Diencephalon (tissue), 1 donor: ENCODE measurements at places on chromosomes 11 and 22. TPM values are rescaled to one million over a fixed set of nuclear protein-coding genes. Genes with fewer than 3 reads are reported as not detected.

The SDF2L1 gene
- total RNA-seq: 5.5 TPM

The CRYBB2 gene
- total RNA-seq: not detected

The LDLRAD3 gene
- total RNA-seq: 67.6 TPM

The GLB1L3 gene
- total RNA-seq: 1.8 TPM

The SFI1 gene
- 25.8 TPM for total RNA-seq

The POGLUT3 gene
- 9.9 TPM for total RNA-seq

The PRG3 gene
- total RNA-seq: not detected

The TMPRSS4 gene
- total RNA-seq: not detected

The TEX12 gene
- 1.8 TPM for total RNA-seq

The NCAM1 gene
- 689 TPM for total RNA-seq

The BEST1 gene
- 1.6 TPM for total RNA-seq

The KCNQ1OT1 gene
- total RNA-seq: 4.8 TPM

The POU2AF3 gene
- total RNA-seq: 0.69 TPM

The POU2F3 gene
- total RNA-seq: 0.23 TPM

The KCNJ4 gene
- total RNA-seq: 6.5 TPM

The ANO1 gene
- 0.23 TPM for total RNA-seq
